ENCODE measurements at places on chromosomes 11 and 22. TPM values are rescaled to one million over a fixed set of nuclear protein-coding genes. Genes with fewer than 3 reads are reported as not detected.

The OR4D10 gene
- total RNA-seq = not detected

GRCh38 chr22:47605886-47606285, 843.4 kb downstream of the TBC1D22A start:
- DNase-seq = no peak
- no peak overlapping the region for H3K27ac ChIP-seq
- H3K36me3 ChIP-seq = no peaks in the 10 kb centered on the region

DNA sequence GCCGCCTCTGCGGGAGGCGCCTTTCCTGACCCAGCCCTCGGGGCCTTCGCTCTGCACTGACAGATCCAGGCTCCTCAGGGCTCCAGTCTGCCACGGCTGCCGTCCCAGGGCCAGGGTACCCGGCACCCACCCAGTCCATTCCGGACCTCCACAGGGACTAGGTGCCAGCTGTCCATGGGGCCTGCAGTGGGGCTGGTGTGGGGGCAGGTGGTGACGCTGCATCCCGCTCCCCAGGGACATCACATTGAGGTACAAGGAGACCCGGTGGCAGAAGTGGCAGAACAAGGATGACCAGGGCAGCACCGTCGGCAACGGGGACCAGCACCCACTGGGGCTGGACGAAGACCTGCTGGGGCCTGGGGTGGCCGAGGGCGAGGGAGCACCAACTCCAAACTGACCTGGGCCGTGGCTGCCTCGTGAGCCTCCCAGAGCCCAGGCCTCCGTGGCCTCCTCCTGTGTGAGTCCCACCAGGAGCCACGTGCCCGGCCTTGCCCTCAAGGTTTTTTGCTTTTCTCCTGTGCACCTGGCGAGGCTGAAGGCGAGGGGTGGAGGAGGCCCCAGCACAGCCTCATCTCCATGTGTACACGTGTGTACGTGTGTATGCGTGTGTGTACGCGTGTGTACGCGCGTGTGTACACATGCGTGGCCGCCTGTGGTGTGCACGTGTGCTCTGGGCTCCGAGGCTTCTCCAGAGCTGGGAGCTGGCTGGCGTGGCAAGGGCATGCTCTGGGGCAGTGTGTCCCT, 16.7 kb downstream of the RNH1 start:
- H3K4me1 ChIP-seq = no peaks in the 10 kb centered on the region
- H3K4me3 ChIP-seq = no peak overlapping the region
- H3K36me3 ChIP-seq = no peaks in the 10 kb centered on the region
- H3K27me3 ChIP-seq = no peaks in the 10 kb centered on the region
- no peak overlapping the region for H3K27ac ChIP-seq
- DNase-seq = no peak

- no peak overlapping the region for H3K4me3 ChIP-seq
- peak; percentile 84 for DNase-seq
- H3K36me3 ChIP-seq = no peaks in the 10 kb centered on the region
- no peaks in the 10 kb centered on the region for H3K4me1 ChIP-seq
Observed at GRCh38 chr11:28697920-28698827, 590.0 kb downstream of the METTL15 start.

The ROBO4 gene
- total RNA-seq = not detected

DNA sequence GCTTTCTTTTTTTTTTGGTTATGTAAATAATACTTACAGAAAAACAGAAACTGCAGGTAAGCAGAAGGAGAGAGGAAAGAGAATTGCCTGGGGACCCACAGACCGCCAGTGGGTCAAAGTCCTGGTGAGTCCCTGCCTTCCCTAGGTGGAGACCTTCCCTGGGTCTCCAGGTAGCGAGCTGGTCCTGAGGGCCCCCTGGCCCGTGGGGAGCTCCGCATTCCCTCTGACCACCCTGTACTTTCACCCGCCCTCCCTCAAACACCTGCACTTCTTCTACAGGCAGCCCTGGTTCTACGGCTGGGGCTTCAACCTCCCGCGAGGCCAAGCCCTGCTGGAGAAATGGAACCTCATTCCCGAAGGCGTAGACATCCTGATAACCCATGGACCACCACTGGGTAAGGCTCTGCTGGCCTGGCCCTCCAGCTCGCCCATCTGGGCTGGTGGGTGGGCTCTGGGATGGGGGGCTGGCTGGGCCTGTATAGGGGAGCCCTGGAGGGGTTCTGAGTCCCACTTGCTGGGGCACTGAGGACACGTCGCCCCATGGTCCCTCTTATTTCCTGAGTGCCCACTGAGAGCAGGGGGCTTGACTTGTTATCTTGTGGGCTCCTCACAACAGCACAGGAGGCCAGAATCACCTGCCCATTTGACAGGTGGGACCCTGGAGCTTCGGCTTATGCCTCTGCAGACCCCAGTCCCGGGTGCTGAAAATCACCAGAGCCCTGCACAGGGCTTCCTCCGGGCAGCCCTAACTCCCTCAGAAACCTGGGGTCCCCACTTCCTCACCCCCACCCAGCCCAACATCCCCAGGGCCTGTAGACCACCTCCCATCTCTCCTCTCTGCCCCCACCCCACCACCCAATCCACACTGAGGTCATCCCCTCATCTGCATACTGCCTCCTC, 86.4 kb downstream of the MPPED1 start:
- DNase-seq = no peak
- H3K27ac ChIP-seq = no peak overlapping the region
- no peaks in the 10 kb centered on the region for H3K36me3 ChIP-seq

The FKBP2 gene
- 5.3 TPM for total RNA-seq

GRCh38 chr11:91788764-91789163, 435.9 kb upstream of the FAT3 start:
- no peak overlapping the region for H3K4me3 ChIP-seq
- no peak for DNase-seq
- no peak overlapping the region for H3K27ac ChIP-seq
- no peaks in the 10 kb centered on the region for H3K27me3 ChIP-seq
- H3K4me1 ChIP-seq = peaks cover 12% of the 10 kb centered on the region

The XKR3 gene
- not detected for total RNA-seq

DNA sequence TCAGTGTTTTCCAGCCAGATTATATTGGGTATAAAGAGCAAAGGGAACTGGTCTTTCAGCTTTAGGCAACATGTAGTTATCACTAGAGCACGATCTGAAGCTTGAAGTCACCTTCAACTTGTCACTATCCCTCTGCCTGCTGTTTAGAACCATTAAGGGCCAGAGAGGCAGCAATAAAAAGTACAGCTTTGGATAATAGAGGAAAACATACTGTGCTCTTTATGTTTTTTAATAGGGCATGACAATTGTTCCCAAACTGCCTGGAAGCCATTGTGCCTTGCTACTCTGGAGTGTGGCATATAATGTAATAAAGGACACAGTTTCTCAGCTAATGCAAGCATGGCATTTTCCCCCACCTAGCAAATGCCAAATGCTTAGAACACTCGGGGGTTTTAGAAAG, 1912.0 kb upstream of the RAG2 start:
- H3K36me3 ChIP-seq = no peaks in the 10 kb centered on the region
- H3K27me3 ChIP-seq = no peaks in the 10 kb centered on the region
- DNase-seq = no peak
- H3K4me3 ChIP-seq = no peak overlapping the region
- H3K27ac ChIP-seq = no peak overlapping the region

DNA sequence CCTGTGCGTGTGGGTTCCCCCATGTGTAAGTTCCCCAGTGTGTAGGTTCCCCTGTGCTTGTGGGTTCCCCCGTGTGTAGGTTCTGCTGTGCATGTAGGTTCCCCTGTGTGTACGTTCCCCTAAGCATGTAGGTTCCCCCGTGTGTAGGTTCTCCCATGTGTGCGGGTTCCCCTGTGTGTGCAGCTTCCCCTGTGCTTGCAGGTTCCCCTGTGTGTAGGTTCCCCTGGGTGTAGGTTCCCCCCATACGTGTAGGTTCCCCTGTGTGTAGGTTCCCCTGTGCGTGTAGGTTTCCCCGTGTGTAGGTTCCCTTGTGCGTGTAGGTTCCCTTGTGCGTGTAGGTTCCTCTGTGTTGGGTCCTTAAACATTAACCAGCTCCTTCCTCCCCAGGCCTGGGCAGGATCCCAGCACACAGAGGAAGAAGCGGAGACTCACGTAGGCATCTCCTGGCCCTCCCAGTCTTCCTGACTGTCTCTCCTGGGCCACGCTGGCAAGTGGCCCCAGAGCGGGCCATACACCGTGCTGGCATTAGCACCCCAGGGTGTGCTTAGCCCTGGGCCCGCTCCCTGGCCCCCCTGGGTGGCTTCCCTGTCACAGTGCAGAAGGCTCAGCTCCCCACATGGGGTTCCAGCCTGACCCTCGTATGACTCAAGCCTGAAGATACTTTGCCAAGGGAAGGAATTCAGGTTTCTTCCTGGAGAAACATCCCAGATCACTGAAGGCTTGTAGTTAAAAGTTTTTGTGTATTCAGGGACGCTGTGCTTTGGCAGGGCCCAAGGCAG, 2.8 kb upstream of the GRAMD4 start:
- peaks cover 16% of the 10 kb centered on the region for H3K4me1 ChIP-seq
- no peak for DNase-seq
- no peaks in the 10 kb centered on the region for H3K27me3 ChIP-seq
- H3K27ac ChIP-seq = no peak overlapping the region
- H3K4me3 ChIP-seq = no peak overlapping the region

GRCh38 chr22:20551805-20552442, 44.5 kb downstream of the MED15 start:
- no peak for DNase-seq
- H3K4me1 ChIP-seq = peaks cover 25% of the 10 kb centered on the region
- H3K4me3 ChIP-seq = no peak overlapping the region
- H3K27ac ChIP-seq = peak overlapping the region; percentile 26
- no peaks in the 10 kb centered on the region for H3K36me3 ChIP-seq
- H3K27me3 ChIP-seq = no peaks in the 10 kb centered on the region

DNA sequence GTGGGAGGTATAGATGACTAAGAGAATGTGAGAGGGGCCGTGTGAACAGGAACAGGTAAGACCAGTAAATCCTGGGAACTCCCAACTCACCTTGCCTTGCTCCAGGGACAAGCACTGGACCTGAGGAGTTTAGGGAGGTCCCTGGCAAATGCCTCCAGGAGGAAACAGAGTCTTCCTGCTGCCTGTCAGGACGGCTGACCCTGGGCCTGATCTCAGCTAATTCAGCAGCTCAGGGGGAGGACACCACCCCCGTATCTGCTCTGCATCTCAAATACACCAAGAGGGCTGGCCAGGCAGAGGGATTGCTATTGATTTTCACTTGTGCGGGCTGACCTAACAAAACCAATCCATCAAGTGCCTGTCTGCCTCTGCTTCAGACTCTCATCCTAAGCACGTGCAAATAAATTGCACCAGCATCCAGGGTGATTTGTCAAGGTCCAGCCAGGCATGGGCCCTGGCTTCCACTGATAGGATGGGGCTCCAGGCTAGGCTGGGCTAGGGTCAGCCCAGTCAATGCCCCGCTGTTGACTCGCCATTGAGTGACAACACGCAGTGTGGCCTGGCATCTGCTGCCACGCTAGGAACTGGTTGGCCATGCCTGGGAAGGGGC, 20.3 kb downstream of the UQCR10 start:
- no peak for DNase-seq
- H3K36me3 ChIP-seq = no peaks in the 10 kb centered on the region
- H3K4me1 ChIP-seq = no peaks in the 10 kb centered on the region
- H3K27ac ChIP-seq = no peak overlapping the region
- no peak overlapping the region for H3K4me3 ChIP-seq
- H3K27me3 ChIP-seq = no peaks in the 10 kb centered on the region

The C11orf68 gene
- total RNA-seq = 6.9 TPM

DNA sequence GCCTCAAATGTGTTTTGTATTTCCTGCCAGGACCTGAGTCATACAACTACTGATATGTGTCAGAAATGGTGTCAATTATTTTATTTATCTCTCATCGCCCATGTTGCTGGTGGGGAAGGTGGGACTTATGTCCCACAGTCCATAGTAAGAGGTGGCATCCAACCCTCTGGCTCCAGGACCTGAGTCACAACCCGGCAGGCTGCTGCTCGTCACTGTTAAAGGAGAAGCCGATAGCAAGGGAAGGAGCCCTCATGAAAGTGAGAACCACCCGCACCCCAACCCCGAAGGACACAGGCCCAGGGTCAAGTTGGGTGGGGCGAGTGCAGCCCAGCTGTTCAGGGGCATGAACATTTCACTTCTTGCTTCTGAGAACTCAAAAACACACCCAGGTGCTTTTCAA, 33.1 kb upstream of the TP53I11 start:
- H3K27ac ChIP-seq = no peak overlapping the region
- H3K4me3 ChIP-seq = no peak overlapping the region
- H3K27me3 ChIP-seq = no peaks in the 10 kb centered on the region
- no peaks in the 10 kb centered on the region for H3K36me3 ChIP-seq
- DNase-seq = no peak

The FERMT3 gene
- total RNA-seq = 0.31 TPM

The TRIM49 gene
- total RNA-seq = not detected

- no peaks in the 10 kb centered on the region for H3K27me3 ChIP-seq
- no peak overlapping the region for H3K4me3 ChIP-seq
- DNase-seq = no peak
Observed at GRCh38 chr22:47402876-47403525, 640.6 kb downstream of the TBC1D22A start.

The KREMEN1 gene
- total RNA-seq = 1.4 TPM

DNA sequence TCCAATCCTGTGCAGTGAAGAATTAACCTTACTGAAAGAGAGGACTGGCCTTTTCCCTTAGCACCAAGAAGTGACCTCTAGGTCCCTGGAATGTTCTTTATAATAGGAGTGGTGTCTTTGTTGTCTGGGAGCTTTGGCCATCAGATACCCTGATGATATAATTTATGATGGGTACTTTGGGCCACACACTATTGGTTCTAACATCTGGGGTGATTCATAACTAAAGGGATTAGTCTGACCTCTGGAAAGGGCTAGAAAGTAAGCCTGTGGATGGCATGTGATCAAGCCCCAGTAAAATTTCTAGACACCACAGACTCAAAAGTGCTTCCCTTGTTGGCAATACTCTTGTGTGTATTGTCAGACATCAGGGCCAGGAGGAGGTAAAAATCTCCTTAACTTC, 891.2 kb downstream of the KCNA4 start:
- no peaks in the 10 kb centered on the region for H3K4me1 ChIP-seq
- H3K27me3 ChIP-seq = no peaks in the 10 kb centered on the region
- no peak overlapping the region for H3K27ac ChIP-seq
- DNase-seq = no peak
- H3K36me3 ChIP-seq = no peaks in the 10 kb centered on the region
- no peak overlapping the region for H3K4me3 ChIP-seq

The C22orf42 gene
- total RNA-seq = 0.50 TPM

- H3K4me3 ChIP-seq = no peak overlapping the region
- peaks cover 34% of the 10 kb centered on the region for H3K4me1 ChIP-seq
- no peak overlapping the region for H3K27ac ChIP-seq
- H3K27me3 ChIP-seq = no peaks in the 10 kb centered on the region
- no peak for DNase-seq
Observed at GRCh38 chr11:70912226-70912840, 340.0 kb downstream of the SHANK2 start.

GRCh38 chr11:77115181-77115611, 12.6 kb downstream of the OMP start:
- no peaks in the 10 kb centered on the region for H3K36me3 ChIP-seq
- no peak overlapping the region for H3K4me3 ChIP-seq
- DNase-seq = no peak
- peaks cover 4% of the 10 kb centered on the region for H3K4me1 ChIP-seq
- no peaks in the 10 kb centered on the region for H3K27me3 ChIP-seq

The OR51B5 gene
- total RNA-seq = 0.22 TPM

GRCh38 chr11:69443968-69444364, 37.5 kb upstream of the LINC01488 start:
- H3K27ac ChIP-seq = no peak overlapping the region
- no peaks in the 10 kb centered on the region for H3K27me3 ChIP-seq
- no peak for DNase-seq
- H3K4me3 ChIP-seq = peak overlapping the region; percentile 22

The TECTA gene
- 0.84 TPM for total RNA-seq

The SCGB1C1 gene
- total RNA-seq = not detected

- H3K27me3 ChIP-seq = no peaks in the 10 kb centered on the region
- peaks cover 20% of the 10 kb centered on the region for H3K4me1 ChIP-seq
- no peaks in the 10 kb centered on the region for H3K36me3 ChIP-seq
Observed at GRCh38 chr11:77449060-77449521, 24.8 kb downstream of the PAK1 start.

The APIP gene
- 28.7 TPM for total RNA-seq

Data from neural progenitor cell (in vitro differentiated cells).